Hematopoietic multipotent progenitor cell treated with erythropoietin and hydrocortisone succinate and interleukin-3 and kit ligand, for 15 days (in vitro differentiated cells): ENCODE measurements at places on chromosomes 7 and 10.

DNA sequence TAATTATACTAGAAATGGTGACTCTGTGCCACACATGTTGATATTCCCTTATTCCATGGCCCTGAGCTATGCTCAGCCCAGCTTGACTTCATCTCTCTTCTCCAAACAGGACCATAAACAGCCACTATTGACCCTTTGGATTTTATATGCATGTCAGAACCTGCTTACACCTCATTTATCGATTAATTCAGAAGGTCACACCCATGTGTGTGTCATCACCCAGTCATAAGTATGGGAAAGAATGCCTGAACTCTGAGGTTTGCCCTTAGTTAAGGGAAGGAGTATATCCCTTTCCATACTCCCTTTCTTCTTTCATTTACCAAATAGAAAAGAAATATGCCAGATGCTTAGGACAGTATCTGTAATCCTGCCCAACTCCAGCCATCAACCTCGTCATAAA is 602.3 kb downstream of the SORCS3 start:
- DNase-seq = no peak

GRCh38 chr10:124289851-124290795 is 128.6 kb downstream of the OAT start:
- no peak for DNase-seq

GRCh38 chr7:69414555-69414954 is 183.7 kb upstream of the AUTS2 start:
- no peak for DNase-seq

- DNase-seq = no peak
These were observed 29.9 kb downstream of the ADCYAP1R1 start for GRCh38 chr7:31082017-31082416.

GRCh38 chr7:155484483-155485399 is 26.8 kb downstream of the EN2 start:
- DNase-seq = no peak
